Frontal cortex (tissue), 4 donors: ENCODE measurements at places on chromosomes 6 and 20. TPM values are rescaled to one million over a fixed set of nuclear protein-coding genes. Genes with fewer than 3 reads are reported as not detected.
A peak's percentile ranks its signal among the peaks of the same experiment; 100 is the strongest.

Gene ZNF311
- 6.9 TPM for total RNA-seq

Gene ORC3
- total RNA-seq: 40.8 TPM

Gene SYTL3
- 2.0 TPM for total RNA-seq

Gene C6orf52
- 0.82 TPM for total RNA-seq

Gene KCNK16
- total RNA-seq: not detected

Gene EFCAB8
- total RNA-seq: not detected

Gene LIME1
- total RNA-seq: 4.9 TPM

Gene ACTL10
- 0.82 TPM for total RNA-seq

Gene HRH3
- total RNA-seq: 0.82 TPM

Gene FKBP1C
- 0.41 TPM for total RNA-seq

Gene MBOAT1
- 7.3 TPM for total RNA-seq

Gene HLA-DQA1
- total RNA-seq: not detected

DNA sequence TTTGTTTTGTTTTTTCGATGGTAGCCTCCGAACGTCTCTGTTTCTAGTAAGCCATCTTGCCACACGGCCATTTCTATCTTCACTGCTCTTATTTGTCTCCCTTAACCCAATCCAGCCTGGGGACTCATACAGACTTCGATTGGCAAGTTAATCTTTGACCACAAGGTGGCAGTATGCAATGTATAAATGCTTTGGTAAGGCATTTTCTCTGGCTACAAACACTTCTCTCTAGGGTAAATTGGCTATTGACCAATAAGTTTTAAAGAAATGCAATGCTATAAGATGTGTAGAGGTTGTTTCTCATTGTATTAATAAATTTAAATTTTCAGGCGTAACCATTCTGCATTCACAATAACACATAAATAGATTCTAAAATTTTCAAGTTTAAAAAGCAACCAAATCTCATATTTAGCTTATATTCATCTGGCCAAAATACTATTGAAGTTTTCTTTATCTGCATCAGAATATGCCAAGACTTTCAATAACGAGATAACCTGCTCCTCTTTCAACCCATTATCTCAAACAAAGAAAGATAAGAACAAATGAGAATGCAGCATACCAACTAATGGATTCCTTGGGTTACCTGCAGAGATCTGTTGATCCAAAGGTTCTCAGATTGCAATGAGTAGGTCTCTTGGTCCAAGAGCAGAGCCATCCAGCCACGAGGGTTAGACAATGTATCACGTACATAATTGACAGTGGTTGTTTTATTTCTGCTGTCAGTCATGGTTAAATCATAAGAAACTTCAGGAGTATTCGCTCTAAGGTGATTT lies 231.9 kb downstream of the PKHD1 start:
- no peak for DNase-seq

GRCh38 chr6:33215271-33216116 lies 7.2 kb downstream of the RING1 start:
- DNase-seq: no peak

- peak; percentile 35 for DNase-seq
Measured at GRCh38 chr20:19921284-19921793, 95.8 kb upstream of the NAA20 start.

GRCh38 chr20:13231031-13231752 lies 10.1 kb downstream of the ISM1 start:
- DNase-seq: no peak

- no peak for DNase-seq
Measured at GRCh38 chr6:4316867-4317400, 181.6 kb upstream of the ECI2 start.

DNA sequence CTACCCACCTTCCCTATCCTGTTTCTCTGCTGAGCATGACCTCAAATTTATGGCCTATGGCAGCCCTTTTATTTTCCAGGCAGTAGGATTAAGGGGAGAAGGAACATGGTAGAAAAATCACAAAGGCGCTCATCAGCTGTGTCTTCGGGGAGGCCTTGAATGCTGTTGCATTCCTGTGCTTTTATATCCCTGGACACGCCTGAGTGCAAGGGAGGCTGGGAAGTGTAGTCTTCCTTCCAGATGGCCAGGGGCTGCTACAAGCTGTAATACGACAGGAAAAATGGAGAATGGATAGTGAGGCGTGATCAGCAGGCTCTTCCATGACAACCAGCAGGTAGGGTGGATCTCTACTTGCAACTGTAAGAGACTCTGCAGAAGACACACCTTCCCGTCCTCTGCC lies 210.9 kb upstream of the GGTLC1 start:
- no peak for DNase-seq

GRCh38 chr6:33965766-33966165 lies 162.0 kb upstream of the MLN start:
- DNase-seq: no peak

- no peak for DNase-seq
Measured at GRCh38 chr6:106167096-106167814, 81.1 kb downstream of the PRDM1 start.

GRCh38 chr6:100892693-100893092 lies 11.6 kb upstream of the ASCC3 start:
- DNase-seq: no peak

- no peak for DNase-seq
Measured at GRCh38 chr20:20782755-20783154, 70.3 kb upstream of the RALGAPA2 start.

GRCh38 chr6:109944448-109944847 lies 33.7 kb upstream of the GPR6 start:
- no peak for DNase-seq

DNA sequence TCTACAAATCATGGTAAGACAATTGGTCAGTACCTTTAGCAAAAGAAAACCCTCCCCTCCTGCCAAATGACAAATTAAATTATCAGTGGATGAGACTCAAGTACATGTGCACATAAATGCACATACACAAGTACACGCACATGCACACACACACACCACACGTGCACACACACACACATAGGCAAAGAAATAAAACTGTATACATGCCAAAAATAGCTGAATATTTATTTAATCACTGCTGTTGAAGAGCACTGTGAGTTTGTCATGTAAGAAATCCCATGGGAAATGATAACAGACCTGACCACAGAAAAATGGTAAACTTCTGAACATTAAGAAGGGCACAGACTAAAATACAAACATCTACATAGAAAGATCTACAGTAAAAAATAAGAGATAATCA lies 46.6 kb upstream of the TNFAIP3 start:
- no peak for DNase-seq

DNA sequence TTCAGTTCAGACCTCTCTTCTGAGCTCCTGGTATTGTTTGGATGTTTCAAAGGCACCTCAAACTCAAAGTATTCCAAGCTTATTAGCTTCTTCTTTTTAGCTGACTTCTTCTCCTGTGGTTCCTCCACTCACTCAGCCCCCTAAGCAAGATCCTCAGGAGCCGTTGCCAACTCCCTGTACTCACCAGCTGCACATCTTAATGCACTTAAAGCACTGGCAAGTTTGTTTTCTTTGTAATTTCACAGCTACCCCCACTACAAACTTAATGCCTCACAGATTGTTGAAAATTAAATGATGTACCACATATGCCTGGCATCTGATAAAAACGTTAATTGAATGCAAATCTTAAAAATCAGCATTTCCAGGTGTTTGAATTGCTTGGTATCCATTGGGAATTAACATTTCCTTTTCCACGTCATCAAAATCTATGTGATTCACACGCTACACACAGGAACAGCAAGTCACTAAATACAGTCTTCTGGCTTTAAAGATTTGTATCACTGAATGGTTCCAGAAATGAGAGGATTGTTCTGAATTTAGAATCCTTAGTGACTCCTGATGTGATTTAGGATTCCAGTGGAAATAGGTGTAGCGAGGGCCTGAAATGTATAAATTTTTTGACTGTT lies 24.5 kb downstream of the CALHM6 start:
- no peak for DNase-seq

- no peak for DNase-seq
Measured at GRCh38 chr6:138647006-138647405, 126.6 kb upstream of the CCDC28A start.

DNA sequence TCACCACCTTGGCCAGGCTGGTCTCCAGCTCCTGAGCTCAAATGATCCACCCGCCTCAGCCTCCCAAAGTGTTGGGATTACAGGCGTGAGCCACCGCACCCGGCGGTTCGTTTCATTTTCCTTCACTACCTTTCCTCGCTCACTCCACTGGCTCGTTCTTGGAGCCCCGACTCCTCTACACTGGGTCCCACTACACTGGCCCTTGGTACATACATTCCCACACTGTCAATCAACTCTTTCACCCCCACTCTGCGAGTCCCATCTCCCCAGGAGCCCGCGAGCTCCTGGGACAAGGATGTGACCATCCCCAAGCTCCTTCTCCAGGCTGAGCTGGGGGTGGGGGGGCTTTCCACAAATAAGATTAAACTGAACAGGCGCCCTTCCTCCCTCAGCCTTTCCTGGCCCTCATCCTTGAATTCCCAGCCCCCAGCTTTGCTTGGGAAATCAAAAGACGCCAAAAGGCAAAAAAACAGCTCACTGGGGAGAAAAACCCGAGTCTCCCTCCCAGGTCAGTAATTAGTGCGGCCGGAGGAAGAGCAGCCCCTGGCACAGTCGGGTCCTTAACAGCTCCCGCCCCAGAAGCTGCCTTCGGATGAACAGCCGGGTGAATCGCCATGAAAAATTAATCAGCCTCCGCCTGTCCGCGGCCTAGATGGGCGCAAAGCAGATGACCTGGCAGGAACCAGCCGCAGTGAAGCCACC lies 42.8 kb upstream of the LY86 start:
- no peak for DNase-seq

- DNase-seq: no peak
Measured at GRCh38 chr20:38818113-38819065, 12.9 kb downstream of the PPP1R16B start.

GRCh38 chr6:3748208-3749066 lies 3.1 kb downstream of the PXDC1 start:
- no peak for DNase-seq

GRCh38 chr6:169362501-169363121 lies 109.0 kb upstream of the THBS2 start:
- no peak for DNase-seq

- no peak for DNase-seq
Measured at GRCh38 chr6:10373642-10374359, 41.1 kb downstream of the TFAP2A start.

- DNase-seq: no peak
Measured at GRCh38 chr6:159110013-159110412, 59.2 kb upstream of the FNDC1 start.
